ENCODE measurements at places on chromosomes 4 and X. TPM values are rescaled to one million over a fixed set of nuclear protein-coding genes. Genes with fewer than 3 reads are reported as not detected.

The EVC gene
- 27.6 TPM for total RNA-seq

The NDNF gene
- 201 TPM for total RNA-seq

The SUPT20HL2 gene
- not detected for total RNA-seq

The LAGE3 gene
- 15.1 TPM for total RNA-seq

Data from upper lobe of right lung (tissue), 1 donor.